ENCODE measurements at places on chromosomes 11 and 22.

DNA sequence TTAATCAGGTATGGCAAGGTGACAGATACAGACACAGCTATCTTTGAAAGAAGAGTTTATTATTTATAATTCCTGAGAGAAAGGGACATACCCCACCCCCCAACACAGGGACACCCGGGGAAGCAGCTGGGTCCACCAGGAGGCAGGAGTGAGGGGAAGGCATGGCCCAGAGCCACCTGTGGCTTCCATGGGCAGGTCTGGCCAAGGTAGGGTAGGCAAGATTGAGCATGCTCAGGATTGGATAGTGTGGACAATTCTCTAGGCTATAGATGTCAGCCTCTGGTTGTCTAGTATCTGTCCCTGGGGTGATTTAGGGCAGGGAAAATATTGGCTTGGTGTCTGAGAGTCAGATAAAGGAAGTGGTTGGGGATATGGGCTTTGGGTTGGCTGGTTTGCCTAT lies 27.5 kb upstream of the SMIM35 start:
- DNase-seq = no peak

DNA sequence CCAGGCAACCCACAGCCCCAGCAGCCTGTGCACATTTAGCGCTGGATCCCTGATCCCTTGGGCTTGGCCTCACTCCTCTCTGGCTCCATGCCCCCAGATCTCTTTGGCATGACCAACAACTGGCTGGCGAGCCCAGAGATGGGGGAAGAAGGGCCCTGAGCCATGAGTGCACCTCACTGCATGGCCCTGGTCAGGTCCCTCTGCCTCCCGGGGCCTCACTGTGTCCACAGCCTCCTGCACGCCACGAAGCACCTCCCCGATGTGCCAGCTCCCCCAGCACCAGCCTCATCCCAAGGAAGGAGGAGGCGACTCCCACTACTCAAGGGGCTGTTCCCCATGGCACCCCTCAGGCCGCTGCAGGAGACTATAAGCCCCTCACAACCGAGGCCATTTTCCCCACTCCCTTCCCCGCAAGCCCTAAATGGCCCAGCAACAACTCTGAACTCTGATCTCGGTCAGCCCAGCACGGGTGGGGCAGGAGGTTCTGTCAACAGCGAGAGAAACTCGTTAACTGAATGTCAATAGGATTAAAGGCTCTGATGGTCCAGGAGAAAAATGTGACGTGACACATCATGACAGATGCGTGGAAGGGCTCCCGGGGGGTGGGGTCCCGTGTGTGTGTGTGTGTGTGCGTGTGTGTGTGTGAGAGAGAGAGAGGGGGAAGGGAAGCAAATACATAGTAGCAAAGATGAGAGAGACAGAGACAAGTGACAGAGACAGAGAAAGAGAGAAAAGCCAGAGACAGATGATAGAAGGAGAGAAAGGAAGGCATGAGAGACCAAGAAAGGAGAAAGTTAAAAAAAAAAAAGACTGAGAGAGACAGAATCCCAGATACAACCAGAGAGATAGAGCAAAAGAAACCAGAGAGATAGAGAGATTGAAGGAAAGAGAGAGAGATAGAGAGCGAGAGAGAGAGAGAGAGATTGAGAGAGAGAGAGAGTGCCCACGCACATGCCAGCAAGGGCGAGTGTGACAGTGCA lies 28.4 kb upstream of the SYT7 start:
- DNase-seq = no peak

DNA sequence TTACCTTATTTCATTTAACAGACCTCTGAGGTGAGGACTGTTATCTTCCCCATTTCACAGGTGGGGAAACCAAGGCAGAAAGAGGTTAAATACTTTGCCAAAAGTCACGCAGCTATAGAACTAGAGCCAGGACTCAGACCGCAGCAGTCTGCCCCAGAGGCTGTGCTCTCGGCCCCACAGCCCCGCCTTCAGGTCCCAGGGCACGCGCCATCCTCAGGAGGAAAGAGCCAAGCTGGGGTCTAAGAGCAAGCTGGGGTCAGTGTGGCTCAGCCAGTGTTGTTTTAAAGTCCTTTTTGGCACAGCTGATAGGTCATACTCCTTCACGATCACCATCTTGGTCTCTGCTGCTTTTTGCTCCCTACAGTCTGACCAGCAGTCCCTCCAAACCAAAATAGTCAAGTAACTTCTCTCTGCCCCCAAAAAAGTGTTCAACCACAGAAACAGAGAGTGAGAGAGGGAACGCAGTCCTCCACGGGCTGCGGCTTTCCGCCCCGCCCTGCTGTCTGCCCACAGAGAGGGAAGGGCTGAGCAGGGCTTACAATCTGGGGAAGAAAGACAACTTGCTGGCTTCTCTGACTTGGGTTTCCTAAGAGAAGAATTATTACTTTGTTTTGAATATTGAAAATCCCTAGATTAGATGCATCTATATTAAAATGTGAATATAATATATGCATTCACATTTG lies 137.2 kb upstream of the OPCML start:
- DNase-seq = no peak

DNA sequence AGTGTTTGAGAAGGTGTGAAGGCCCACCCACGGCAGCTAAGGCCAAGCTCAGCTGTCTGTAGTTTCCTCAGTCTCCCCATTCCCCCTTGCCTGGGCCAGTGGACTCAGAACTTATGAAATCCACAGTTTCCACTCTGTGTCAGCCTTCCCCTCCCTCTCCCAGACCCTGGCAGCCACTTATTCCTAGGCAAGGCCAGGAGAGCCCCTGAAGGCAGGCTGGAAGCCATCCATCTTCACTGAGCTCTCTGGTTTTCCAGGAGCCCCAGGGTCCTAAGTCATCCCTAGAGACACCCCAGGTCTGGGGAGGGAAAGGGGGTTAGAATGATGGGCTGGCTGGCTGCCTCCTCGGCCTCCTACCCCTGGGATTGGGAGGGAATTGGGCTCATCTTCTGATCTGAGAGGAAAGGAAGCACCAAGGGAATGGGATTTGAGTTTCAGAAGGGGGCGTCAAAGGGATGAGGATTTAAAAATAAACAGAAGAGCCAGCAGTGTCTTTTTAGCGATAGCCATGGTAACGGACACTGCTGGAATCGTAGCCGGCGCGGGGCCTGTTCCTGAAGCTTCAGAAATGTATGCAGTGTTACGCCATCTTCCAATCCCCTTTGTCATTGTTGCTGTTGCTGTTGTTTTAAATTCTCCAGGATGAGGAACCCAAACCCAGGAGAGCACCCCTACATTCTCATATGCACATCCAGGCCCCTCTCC lies 561.1 kb upstream of the CADM1 start:
- DNase-seq = no peak

GRCh38 chr11:17696741-17697140 lies 22.6 kb upstream of the MYOD1 start:
- DNase-seq = no peak

- no peak for DNase-seq
Observed at GRCh38 chr11:45939836-45940235, 17.4 kb downstream of the LARGE2 start.

DNA sequence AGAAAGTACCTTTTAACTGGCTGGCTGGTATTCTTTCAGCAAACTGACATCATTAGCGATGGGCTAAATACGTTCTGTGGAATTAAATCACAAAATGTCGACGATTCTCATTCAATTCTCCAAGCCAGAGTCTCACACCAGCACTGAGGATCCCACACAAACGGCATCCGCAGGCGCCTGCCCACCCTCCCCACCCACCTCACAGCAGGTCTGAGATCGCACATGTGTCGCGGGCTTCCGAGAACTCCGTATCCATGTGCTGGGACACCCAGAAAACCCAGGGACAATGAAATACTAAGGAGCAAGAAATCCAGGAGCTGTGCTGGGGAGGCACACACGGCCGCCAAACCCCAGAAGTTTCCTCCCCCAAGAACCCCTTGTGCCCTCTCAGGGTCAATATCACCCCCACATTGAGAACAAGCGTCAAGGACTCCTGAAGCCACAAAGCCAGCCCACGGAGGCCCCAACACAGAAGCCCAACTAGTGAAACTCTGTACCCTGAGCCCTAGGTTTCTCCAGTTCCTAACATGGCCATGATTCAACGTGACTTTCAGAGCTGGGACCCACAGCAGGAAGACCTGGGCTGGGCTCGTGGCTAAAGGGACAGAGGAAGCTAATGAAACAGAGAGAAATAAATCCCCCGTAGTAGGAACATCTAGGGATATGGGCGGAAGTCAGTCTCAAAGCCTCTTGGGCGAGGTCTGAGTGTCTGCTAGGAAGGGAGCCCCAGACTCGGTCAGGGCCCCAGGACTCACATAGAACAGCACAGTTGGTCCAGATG lies 8.0 kb downstream of the TOLLIP start:
- DNase-seq = peak; percentile 15

GRCh38 chr11:6608726-6609501 lies 3.1 kb downstream of the TAF10 start:
- no peak for DNase-seq

GRCh38 chr11:46972343-46972742 lies 35.8 kb downstream of the CSTPP1 start:
- DNase-seq = no peak

GRCh38 chr22:41517172-41518047 lies 26.9 kb downstream of the POLR3H start:
- DNase-seq = peak; percentile 63

- DNase-seq = no peak
Observed at GRCh38 chr22:23262518-23263332, 82.4 kb downstream of the BCR start.
